ENCODE measurements at places on chromosomes 1 and 21.

- DNase-seq: peak; percentile 32
- H3K4me1 ChIP-seq: peaks cover 7% of the 10 kb centered on the region
Measured at GRCh38 chr1:61162520-61163258, 80.3 kb downstream of the NFIA start.

- no peaks in the 10 kb centered on the region for H3K27me3 ChIP-seq
- no peak for DNase-seq
- no peak overlapping the region for H3K27ac ChIP-seq
- H3K36me3 ChIP-seq: no peaks in the 10 kb centered on the region
Measured at GRCh38 chr1:217150366-217150765, 427.1 kb upstream of the ESRRG start.

- H3K27me3 ChIP-seq: no peaks in the 10 kb centered on the region
- H3K36me3 ChIP-seq: no peaks in the 10 kb centered on the region
Measured at GRCh38 chr1:43317817-43318471, 17.2 kb downstream of the TIE1 start.

DNA sequence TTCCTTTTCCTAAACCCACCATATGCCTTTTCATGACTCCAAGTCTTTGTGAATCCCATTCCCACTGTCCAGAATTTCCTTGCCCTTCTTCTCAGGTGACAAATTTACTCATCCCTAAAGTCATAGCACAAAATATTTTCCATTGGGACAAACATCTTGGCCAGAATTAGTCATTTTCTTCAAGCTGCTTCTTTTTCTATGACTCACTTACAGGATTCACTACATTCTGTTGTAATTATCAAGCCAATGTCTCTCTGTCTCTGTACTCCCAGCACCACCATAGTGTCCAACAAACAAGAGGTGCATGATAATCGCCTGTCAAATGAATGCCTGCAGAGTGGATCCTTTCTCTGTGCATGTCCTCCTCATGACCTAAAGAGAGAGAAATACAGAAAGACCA is 37.8 kb downstream of the SGIP1 start:
- H3K27me3 ChIP-seq: no peaks in the 10 kb centered on the region
- H3K4me1 ChIP-seq: peaks cover 4% of the 10 kb centered on the region
- no peak overlapping the region for H3K27ac ChIP-seq
- H3K36me3 ChIP-seq: peaks cover 5% of the 10 kb centered on the region
- no peak overlapping the region for H3K4me3 ChIP-seq
- DNase-seq: peak; percentile 69

DNA sequence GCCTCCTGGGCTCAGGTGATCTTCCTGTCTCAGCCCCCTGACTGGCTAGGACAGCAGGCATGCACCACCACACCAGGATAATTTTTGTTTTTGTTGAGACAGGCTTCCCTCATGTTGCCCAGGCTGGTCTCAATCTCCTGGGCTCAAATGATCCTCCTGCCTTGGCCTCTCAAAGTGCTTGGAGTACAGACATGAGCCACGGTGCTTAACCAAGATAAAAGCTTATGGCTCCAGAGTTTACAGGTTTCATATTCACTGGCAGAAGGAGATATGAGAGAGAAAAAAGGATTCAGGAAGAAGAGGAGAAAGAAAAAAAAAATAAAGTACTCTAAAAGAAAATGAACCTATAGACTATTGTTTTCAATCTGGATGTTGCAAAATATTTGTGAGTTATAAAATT is 748.8 kb upstream of the NCAM2 start:
- H3K27me3 ChIP-seq: no peaks in the 10 kb centered on the region
- no peak overlapping the region for H3K27ac ChIP-seq
- H3K4me1 ChIP-seq: no peaks in the 10 kb centered on the region
- no peak overlapping the region for H3K4me3 ChIP-seq
- no peaks in the 10 kb centered on the region for H3K36me3 ChIP-seq

- no peaks in the 10 kb centered on the region for H3K36me3 ChIP-seq
- H3K27ac ChIP-seq: no peak overlapping the region
- DNase-seq: no peak
Measured at GRCh38 chr1:163115887-163116286, 46.7 kb downstream of the RGS4 start.

DNA sequence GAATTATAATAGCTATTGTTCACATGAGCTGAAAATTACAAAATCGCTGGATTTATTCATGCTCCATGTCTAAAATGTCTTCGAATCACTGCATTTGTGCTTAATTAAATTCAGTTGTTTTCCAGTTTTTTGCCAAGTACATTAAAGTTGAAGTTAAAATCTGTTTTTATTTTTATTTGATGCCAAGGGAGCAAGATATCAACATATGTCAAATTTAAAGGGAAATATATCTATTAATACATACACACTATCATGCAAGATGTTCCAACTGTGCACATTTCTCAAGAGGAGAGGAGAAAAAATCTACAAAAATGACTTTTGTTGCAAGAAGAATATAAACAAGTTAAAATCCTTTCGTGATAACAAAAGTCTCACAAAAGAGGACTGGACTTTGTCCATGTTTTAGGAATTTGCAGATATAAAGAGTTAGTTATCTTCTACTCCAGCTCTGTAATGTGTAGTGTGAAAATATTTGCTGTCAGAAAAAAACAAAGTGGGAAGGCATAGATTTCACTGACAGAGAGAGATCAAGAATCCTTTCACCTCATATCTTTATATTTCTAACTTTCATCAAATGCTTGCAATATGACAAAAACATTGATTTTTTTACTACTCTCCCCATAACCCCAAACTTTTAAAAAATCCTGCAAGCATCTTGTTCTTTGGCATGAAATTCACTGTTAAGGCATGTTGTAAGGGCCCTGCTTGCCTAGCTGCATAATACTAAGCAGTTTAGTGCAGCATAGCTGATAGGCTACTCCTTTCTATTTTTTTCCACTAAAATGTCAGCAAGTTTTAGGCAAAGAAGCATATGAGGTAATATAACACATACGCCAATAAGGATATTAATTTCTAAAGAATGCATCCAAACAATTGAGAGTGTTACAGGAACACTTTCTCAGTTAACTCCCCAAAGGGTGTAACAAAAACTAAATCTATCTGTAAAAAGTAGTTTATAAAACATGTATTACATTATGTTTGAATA is 340.2 kb upstream of the ADAMTS5 start:
- H3K27me3 ChIP-seq: no peaks in the 10 kb centered on the region
- H3K4me3 ChIP-seq: no peak overlapping the region
- peaks cover 5% of the 10 kb centered on the region for H3K4me1 ChIP-seq
- DNase-seq: peak; percentile 22
- H3K27ac ChIP-seq: peak overlapping the region; percentile 85

GRCh38 chr1:211326528-211327345 is at the start of gene TRAF5:
Gene TRAF5, plus strand, starts transcription at chr1:211326833. Its CDS starts 26,407 bp downstream, at chr1:211353240.
- H3K4me3 ChIP-seq: peak within 1 kb of the TSS; percentile 58
- peak within 1 kb of the TSS; percentile 87 for H3K27ac ChIP-seq
- H3K36me3 ChIP-seq: no peaks in the 10 kb centered on the region
- peaks cover 9% of the 10 kb centered on the region for H3K4me1 ChIP-seq
- peak; percentile 55 for DNase-seq

- H3K4me1 ChIP-seq: peaks cover 14% of the 10 kb centered on the region
- no peak overlapping the region for H3K4me3 ChIP-seq
- H3K27me3 ChIP-seq: no peaks in the 10 kb centered on the region
- DNase-seq: peak; percentile 26
- H3K36me3 ChIP-seq: no peaks in the 10 kb centered on the region
- H3K27ac ChIP-seq: no peak overlapping the region
Measured at GRCh38 chr1:204356997-204357396, 2.7 kb downstream of the PLEKHA6 start.

GRCh38 chr1:235553112-235553551 is 48.9 kb upstream of the B3GALNT2 start:
- no peaks in the 10 kb centered on the region for H3K36me3 ChIP-seq
- H3K4me1 ChIP-seq: no peaks in the 10 kb centered on the region
- peaks cover 5% of the 10 kb centered on the region for H3K27me3 ChIP-seq
- no peak for DNase-seq
- H3K4me3 ChIP-seq: no peak overlapping the region

- no peak overlapping the region for H3K27ac ChIP-seq
- H3K27me3 ChIP-seq: peaks cover 37% of the 10 kb centered on the region
- H3K4me3 ChIP-seq: no peak overlapping the region
- H3K36me3 ChIP-seq: no peaks in the 10 kb centered on the region
Measured at GRCh38 chr21:44887807-44888580, 14.5 kb upstream of the PTTG1IP start.

- peaks cover 2% of the 10 kb centered on the region for H3K4me1 ChIP-seq
- peaks cover 8% of the 10 kb centered on the region for H3K27me3 ChIP-seq
- DNase-seq: no peak
- H3K36me3 ChIP-seq: no peaks in the 10 kb centered on the region
- H3K27ac ChIP-seq: no peak overlapping the region
- H3K4me3 ChIP-seq: no peak overlapping the region
Measured at GRCh38 chr21:34021726-34022125, 51.7 kb upstream of the MRPS6 start.

DNA sequence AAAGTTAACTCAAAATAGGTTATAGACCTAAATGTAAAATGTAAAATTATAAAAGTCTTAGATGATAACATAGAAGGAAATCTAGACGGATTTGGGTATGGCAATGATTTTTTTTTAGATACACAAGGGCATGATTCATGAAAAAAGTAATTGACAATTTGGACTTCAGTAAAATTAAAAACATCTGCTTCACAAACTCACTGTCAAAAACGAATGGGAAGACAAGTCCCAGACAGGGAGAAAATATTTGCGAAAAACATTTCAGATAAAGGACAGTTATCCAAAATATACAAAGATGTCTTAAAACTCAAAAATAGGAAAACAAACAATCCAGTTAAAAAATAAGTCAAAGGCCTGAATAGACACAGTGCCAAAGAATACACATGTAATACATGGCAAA is 9.7 kb upstream of the PTGS2 start:
- no peak overlapping the region for H3K4me3 ChIP-seq
- no peak for DNase-seq
- no peak overlapping the region for H3K27ac ChIP-seq
- no peaks in the 10 kb centered on the region for H3K36me3 ChIP-seq
- H3K4me1 ChIP-seq: no peaks in the 10 kb centered on the region

DNA sequence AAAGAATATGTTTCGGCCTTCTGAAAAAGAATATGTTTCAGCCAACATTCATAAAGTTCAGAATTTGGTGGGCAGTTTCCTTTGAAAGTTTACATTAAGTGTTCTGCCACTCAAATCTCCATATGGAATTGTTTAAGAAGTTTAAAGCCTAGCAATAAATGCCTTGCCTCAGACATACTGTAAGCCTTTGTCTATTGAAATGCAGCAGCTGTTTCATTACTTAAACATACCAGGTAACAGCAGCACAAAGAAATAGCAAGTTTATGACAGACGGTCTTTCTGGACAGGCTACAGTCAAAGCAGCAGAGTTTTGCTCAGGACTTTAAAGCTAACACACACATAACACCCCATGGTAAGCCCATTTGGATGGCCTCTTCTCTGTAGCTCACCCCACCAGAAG is 38.5 kb upstream of the C1orf105 start:
- DNase-seq: peak; percentile 28
- peak overlapping the region; percentile 46 for H3K27ac ChIP-seq
- H3K4me1 ChIP-seq: peaks cover 12% of the 10 kb centered on the region
- H3K36me3 ChIP-seq: no peaks in the 10 kb centered on the region
- no peaks in the 10 kb centered on the region for H3K27me3 ChIP-seq

DNA sequence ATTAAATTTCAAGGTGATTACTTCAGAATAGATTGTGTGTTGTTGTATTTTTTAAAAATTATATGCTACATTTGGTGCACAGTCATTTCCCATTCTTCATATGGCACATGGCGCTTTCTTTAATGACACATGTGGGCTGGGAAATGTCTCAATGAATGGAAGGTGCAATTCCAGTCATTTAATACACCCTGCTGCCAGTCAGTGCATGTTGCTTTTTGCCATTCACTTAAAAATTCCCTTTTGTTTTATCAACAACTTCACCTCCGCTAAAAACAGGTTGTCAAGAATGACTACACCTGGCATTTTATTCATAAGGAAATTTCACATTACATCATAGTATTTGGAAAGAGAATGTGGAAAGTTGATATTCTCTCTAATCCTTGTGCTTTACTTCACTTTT is 716.4 kb upstream of the ADAMTS5 start:
- H3K36me3 ChIP-seq: no peaks in the 10 kb centered on the region
- no peaks in the 10 kb centered on the region for H3K27me3 ChIP-seq
- H3K4me3 ChIP-seq: no peak overlapping the region
- no peaks in the 10 kb centered on the region for H3K4me1 ChIP-seq
- no peak overlapping the region for H3K27ac ChIP-seq
- no peak for DNase-seq

GRCh38 chr1:237386362-237387143 is 344.6 kb downstream of the RYR2 start:
- no peak overlapping the region for H3K4me3 ChIP-seq
- H3K27ac ChIP-seq: no peak overlapping the region
- DNase-seq: peak; percentile 32
- H3K27me3 ChIP-seq: no peaks in the 10 kb centered on the region
- no peaks in the 10 kb centered on the region for H3K4me1 ChIP-seq
- H3K36me3 ChIP-seq: no peaks in the 10 kb centered on the region

GRCh38 chr1:223057569-223058093 is 85.4 kb downstream of the TLR5 start:
- no peaks in the 10 kb centered on the region for H3K36me3 ChIP-seq
- H3K27me3 ChIP-seq: peaks cover 13% of the 10 kb centered on the region
- H3K4me3 ChIP-seq: no peak overlapping the region

GRCh38 chr1:117579221-117579906 is 26.5 kb upstream of the TENT5C start:
- DNase-seq: no peak
- no peaks in the 10 kb centered on the region for H3K36me3 ChIP-seq
- H3K27ac ChIP-seq: no peak overlapping the region
- peaks cover 5% of the 10 kb centered on the region for H3K27me3 ChIP-seq
- no peaks in the 10 kb centered on the region for H3K4me1 ChIP-seq
